Activated CD8-positive, alpha-beta memory T cell treated with anti-CD3 and anti-CD28 coated beads for 1 hour (primary cell): ENCODE measurements at places on chromosomes 11 and 22.

DNA sequence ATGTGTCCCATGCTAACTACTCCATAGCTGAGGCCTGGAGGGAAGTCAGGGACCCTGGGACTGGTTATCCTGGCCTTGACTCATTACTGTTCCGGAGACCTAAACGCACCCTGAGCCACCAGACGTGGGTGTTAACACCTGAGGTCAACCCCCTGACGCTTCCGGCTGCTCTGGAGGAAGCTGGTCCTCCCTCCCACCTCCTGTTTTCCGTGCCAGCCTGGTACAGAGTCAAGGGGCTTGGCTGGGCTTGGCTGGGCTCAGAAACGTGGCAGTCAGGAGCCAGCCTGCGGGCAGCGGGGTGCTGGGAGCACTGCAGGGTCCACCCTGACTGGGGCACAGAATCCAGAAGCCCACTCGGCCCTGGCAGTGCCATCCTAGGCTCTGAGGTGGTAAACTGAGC, 2.6 kb downstream of the TMPRSS4 start:
- no peak for DNase-seq

- no peak for DNase-seq
These were observed 132.6 kb downstream of the RAB38 start for GRCh38 chr11:88042647-88043046.

DNA sequence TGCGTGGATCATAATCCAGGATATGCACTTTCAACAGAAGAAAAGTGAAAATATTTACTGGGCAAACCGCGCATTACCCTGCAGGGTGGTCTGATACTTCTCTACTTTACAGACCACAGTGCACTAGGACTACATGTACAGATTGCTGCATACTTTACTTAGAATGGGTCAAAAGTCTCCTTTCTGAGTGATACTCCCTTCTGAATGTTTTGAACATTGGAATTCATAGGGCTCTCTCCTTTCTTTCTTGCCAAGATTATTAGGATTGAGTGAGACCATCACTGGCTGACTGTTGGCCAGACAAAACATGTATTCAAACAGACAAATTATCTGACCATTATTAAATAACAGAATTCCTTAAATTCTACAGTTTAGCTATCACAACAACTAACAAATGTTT, 6.6 kb upstream of the FIBIN start:
- no peak for DNase-seq

DNA sequence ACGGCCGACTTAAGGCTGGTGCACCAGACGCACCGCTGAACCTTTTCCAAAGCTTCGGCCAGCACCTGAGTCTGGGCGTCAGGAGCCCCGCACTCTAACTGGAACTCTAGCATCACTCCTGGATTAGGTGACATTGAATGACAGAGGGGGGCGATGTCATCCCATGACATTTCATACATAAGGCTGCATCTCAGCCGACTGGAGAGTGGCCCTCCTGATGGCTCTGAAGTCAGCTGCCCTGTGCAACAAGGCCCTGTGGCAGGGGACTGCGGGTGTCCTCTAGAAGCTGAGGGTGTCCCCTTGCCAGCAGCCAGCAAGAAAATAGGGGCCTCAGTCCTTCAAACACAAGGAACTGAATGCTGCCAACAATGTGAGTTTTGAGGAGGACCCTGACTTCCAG, 10.1 kb upstream of the FADS3 start:
- no peak for DNase-seq

DNA sequence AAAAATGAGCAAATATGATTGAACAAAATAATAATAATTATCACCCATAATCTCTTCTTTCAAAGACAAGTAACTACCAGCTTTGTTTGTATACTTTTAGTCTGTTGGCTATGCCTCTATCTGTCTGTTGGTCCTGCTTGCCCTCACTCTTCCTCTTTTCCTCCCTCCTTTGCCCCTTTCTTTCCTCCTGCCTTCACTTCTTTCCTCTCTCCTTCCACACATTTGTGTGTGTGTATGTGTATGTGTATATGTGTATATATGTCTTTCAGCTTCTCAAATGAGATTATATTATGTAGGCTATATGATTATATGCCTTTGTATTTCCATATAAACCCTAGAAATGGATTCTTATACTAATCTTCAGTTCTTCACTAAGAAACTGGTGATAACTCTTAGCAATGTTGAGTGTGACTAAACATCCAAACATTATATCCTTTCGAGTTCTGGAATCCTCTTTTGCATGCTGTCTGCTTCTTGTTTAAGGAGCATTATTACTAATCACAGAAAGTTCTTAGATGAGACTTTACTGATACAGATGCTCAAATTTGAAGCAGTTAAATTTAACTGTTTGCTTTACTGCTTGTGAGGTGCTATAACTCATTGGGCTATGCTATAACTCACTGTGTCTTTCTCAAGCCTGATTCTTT, 219.1 kb downstream of the TMEM135 start:
- no peak for DNase-seq

- no peak for DNase-seq
These were observed 251.1 kb downstream of the RAB38 start for GRCh38 chr11:87924125-87924524.

GRCh38 chr11:86670181-86670580, 2.2 kb downstream of the ME3 start:
- no peak for DNase-seq

GRCh38 chr22:26385164-26385563, 43.9 kb upstream of the ASPHD2 start:
- DNase-seq, result no peak

GRCh38 chr22:39631381-39632286, 61.1 kb downstream of the CACNA1I start:
- no peak for DNase-seq

- no peak for DNase-seq
These were observed 2.2 kb downstream of the HBG2 start for GRCh38 chr11:5252192-5252918.

DNA sequence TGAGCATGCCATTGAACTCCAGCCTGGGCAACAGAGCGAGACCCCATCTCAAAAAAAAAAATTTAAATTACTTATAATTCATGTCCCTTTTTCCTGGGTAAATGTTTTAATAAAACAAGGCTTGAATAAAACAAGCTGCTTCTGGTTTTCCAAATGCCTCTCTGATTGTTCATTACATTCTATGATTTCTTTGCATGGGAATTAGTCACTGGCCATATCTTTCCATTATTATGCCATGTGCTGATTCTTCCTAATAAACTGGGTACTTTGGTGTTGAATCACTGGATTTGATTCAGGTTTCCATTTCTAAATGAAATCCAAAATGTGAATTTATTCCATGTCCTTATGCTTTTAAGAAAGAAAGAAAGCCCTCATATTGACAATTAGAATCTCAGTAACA, 42.6 kb downstream of the ZNF215 start:
- no peak for DNase-seq

DNA sequence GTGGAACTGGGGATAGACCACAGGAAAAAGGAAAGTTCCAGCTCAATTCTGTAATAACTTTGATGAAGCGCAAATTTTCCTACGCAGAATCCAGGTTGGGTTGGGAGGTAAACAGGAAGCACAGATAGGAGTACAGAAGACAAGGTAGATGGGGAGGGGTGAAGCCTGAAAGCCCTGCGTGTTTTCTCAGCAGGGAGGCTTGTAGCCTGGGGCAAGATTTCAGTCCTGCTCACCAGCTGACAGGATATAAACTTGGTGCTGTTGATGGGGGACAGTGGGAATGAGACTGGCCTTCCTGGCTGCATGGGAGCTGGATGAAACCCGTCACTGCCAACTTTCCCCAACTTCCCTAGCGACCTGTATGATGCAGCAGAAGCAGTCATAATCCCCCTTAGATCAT, 114.9 kb downstream of the ARHGAP32 start:
- no peak for DNase-seq

DNA sequence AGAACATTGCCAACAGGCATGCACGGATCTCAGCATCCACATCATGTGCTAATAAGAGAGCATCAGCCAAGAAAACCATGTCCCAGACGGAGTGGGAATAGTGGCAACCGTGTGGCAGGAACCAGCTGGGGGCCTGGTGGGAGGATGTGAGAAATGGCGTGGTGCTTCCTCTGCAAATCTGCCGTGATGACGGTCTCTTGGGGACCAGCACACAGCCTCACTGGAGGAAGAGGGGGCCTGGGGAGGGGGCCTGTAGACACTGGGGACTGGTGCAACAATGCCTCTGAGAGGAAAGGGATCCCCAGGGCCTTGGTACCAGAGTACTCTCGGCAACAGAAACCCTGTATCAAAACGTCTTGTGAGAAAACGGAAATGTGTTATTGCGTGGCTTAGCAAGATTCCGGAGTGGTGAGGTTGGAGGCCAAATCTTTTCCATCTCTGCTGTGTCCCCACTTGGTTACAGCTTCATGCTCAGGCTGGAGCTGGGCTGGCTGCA, 154.3 kb upstream of the TBCEL start:
- DNase-seq, result no peak

DNA sequence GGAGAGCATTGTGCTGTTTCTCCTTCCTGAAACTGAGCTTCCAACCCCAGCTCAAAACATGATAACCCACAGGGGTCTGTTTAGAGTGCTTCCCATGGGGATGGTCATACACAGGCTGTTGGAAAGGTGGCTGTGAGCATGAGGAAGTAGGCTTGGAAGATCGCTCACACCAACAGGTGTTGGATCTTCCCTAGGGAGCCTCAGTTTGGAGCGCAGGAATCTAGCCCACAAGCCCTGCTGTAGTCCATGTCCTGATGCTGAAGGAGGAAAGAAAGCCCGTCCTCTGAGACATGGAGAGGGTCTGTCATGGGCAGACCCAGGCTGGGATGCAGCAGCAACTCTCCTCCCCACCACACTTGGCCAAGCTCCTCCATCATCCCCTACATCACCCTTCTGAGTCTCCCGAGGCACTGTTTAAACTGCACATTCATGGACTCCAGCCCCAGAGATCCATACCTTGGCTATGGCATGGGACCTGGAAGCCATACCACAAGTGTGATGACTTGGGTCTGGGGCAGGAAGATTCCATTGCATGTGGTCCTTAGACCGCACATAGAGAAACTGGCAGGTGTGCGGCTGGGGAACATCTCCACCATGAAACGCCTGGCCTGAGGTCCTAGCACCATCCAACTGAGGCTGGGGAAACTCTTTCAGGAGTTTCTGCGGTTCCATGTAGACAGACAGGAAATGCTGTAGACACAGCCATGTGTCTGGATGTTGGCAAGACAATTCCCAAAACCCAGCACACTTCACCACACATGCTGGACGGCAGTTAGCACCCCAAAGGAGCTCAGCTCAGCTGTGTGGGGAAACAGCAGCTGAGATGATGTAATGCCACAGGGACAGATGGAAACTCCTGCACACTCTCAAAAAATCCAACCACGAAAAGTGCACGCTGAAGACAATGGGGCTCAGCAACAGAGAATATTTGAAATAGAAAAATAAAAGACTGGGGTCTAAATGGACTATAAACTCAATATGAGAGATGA, 27.6 kb upstream of the TTC12 start:
- DNase-seq, result no peak

GRCh38 chr11:75570559-75571139, 8.6 kb downstream of the SERPINH1 start:
- no peak for DNase-seq

DNA sequence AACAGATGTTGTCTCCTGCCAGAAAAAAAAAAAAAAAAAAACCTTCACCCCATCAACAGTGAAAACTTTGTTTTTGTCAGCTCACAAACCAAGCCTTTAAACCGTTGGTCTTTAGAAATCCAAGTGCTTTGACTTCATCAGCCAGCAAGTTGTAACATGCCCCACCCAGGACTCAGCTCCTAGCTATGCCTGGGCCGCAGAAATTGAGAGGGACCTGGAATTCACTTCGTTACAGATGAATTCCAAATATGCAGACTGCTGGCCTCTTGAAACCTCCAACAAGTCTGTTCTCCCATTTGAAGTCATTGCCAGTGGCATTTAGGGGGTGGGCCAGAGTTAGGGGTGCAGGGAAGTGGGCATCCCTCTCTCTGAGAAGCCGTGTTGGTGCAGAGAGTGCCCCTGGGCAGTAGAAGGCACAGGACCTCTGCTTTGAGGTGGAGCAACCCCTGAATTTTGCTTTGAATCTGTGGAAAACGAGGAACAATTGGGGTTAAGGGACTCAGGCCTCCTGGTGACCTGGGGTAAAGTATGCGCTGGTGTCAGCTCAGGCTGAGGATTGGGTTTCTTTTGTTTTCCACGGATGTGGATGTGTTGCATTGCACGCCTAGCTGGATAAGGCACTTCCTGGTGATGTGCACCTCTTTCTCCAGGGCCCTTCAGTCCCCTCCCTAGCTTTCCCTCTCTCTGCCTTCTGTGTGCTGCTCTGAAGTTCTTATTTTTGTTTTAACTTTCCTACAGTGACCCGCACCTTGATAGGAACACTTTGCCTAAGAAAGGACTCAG, 109.5 kb downstream of the DBX1 start:
- no peak for DNase-seq

- DNase-seq, result no peak
These were observed 114.1 kb downstream of the FAR1 start for GRCh38 chr11:13782390-13783075.

GRCh38 chr11:68844801-68845200, 3.1 kb upstream of the CPT1A start:
- DNase-seq, result no peak

DNA sequence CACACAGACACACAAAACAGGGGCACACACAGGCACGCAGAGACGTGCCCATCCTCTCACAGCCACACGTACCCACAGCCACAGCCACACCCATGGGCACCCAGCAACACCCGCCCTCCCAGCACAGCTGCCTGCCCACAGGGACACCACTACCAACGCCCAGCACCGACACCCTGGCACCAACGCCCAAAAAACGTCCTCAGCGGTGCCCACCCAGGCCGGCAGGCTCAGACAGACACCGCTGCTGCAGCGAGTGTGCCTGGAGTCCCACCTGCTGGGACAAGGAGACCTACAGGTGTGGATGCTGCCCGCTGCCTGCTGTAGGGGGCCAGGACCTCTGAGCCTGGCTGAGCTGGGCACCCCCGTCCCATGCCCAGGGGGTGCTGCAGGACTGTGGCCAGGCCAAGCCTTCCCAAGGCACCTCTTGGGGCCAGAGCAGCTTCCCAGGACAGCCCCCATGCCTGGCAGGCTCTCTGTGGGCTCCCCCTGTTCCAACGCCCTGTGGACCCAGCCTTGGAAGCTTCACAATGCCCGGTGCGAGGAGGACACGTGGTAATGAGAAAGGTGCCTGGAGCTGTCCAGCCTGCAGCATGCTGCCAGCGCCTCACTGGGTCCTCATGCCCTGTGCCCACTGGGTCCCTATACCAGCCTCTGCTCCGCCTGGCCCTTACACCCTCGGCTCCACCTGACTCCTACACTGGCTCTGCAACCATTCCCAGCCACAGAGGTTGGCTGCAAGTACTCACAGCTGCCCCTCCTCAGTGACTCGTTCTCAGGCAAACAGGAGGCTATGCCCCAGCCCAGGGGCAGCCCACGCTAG, 45.8 kb upstream of the TH start:
- DNase-seq, result no peak

GRCh38 chr11:126352934-126353801, 2.3 kb upstream of the ST3GAL4 start:
- no peak for DNase-seq
